ENCODE measurements at places on chromosomes 11 and 22.

DNA sequence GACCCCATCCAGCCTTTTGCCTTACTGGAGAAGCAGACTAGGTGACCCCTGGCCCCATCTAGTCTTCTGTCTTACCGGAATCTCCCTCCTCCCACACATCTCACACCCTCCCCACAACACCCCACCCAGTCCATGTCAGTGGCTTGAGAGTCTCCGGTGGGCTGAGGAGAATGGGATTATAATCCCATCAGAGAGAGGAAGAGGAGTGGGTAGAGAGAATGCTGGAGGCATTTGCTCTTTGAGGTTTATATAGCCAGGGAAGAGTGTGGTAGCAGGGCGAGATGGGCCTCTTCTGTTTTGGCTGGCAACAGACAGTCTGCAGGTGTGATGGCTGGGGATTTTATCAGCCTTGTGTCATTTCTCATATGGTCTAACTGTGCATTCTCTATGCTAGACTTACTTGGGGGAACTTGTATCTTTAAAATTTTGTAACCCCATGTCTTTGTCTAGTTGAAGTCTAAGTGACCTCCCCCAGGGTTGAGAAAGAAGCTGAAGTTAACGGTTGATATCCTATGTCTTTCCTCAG, 50.3 kb downstream of the GRAMD1B start:
- DNase-seq = no peak

DNA sequence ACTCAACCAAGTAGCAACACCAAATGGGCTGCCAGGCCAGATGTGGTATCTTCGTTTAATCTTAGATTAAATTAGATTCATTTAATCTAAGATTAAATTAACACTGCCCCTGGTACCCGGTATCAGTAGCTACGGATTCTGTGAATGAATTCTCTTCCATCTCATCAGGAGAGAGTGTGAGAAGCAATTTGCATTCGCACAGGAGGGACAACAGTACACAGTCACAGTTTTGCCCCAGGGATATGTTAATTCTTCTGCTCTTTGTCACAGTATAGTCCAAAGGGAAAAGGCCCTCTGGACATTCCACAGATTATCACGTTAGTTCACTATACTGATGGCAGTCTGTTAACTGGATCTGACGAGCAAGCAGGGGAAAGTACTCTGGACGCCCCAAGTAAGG, 22.9 kb downstream of the ASCL2 start:
- no peak for DNase-seq

DNA sequence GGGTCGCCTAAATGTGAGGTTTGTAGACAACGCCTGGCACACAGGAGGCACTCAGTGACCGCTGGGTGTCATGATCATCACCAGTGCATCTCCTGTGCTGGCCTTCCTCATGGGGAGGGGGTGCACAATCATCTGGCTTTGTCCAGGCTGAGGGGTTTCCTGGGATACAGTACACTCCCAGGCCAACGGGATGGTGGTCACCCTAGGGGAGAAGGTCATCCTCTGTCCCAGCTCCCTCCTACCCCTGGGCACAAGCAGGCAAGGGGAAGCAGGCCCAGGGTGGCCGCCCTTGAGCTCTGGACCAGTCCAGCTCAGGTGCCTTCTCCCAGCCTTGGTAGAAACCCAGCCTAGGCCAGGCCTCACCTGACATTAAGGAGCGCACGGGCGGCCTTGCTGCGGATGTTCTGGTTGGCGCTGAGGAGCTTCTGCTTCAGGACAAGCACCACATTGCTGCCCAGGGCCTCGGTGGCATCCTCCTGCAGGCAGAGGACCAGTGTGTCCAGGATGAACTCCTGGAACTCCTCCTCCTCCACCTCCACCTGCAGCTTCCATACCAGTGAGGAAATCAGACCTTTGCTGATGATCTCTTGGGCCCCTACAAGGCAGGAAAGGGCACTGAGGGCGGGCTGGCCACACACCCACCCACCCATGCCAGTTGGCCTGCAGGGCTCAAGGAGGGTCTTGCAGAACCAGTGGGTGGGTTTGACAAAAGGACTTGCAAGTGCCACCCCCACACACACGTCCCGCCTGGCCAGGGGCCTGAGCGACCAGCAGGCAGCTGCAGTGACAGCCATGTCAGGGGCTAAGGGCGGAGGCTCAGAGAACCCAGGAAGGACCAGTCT, 6.6 kb upstream of the GNAZ start:
- no peak for DNase-seq

GRCh38 chr22:43343262-43343669, at the start of gene SCUBE1:
TSS of gene SCUBE1 (minus strand) at chr22:43343372. CDS start at chr22:43343261, 111 bp downstream.
- peak; percentile 33 for DNase-seq

DNA sequence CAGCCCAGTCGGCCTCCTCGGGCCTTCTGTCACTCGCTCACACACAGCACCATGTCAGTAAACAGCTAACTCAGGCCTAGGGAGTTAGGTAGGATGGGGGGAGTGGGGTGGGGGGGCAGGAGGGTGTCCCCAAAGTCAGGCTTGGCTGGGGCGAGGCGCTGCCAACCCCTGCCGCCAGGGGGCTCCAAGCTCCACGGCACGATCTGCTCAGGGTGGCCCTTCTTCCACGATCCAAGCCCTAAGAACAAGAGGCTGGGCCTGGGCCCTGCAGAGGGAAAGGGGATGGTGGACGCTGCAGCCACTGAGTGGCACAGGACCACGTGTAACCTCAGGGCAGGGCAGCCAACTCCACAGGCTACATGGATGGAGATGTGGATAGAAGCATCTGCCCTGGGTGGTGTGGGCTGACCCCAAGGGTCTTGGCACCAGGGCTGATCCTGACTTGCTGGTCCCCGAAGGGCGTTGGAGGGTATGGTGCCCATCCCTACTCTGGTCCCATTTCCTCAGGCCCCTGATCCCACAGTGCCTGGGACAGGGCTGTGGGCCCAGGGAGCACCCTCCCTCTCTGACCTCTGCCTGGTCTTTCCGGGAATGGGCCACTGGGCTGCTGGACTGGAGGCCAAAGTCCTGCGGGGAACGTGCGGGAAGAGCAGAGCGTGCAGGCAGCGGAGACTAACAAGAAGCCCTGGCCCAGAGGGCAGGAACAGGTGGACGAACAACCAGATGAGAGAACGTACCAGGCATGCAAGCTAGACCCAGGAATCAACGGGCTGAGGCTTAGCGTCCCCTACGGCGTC, 29.1 kb upstream of the TXNRD2 start:
- peak; percentile 56 for DNase-seq

DNA sequence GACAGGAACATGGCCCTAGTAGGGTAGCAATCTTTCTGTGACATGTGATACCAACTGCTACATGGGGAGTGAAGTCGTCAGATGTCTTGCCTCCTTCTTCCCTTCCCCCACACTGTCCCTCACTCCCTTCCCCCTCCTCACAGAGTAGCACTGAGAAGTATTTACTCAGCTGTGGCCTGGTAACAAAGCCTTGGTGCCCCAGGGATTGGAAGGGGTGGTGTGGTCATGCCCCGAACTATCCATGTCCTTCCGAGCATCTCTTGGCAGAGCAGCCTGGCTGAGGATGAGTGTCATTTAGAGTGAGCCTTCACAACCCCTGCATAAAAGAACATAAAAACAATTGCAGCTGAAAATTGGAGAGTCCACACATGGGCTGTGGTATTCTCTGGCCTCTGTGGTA, 46.1 kb downstream of the ARFGAP2 start:
- DNase-seq = no peak

- DNase-seq = peak; percentile 68
Observed at GRCh38 chr11:117071344-117071787, 26.9 kb downstream of the SIK3 start.

- DNase-seq = peak; percentile 90
Observed at GRCh38 chr11:112226062-112226830, at the start of gene PTS. TSS of gene PTS (plus strand) at chr11:112226428. CDS start at chr11:112226444, 16 bp downstream.

DNA sequence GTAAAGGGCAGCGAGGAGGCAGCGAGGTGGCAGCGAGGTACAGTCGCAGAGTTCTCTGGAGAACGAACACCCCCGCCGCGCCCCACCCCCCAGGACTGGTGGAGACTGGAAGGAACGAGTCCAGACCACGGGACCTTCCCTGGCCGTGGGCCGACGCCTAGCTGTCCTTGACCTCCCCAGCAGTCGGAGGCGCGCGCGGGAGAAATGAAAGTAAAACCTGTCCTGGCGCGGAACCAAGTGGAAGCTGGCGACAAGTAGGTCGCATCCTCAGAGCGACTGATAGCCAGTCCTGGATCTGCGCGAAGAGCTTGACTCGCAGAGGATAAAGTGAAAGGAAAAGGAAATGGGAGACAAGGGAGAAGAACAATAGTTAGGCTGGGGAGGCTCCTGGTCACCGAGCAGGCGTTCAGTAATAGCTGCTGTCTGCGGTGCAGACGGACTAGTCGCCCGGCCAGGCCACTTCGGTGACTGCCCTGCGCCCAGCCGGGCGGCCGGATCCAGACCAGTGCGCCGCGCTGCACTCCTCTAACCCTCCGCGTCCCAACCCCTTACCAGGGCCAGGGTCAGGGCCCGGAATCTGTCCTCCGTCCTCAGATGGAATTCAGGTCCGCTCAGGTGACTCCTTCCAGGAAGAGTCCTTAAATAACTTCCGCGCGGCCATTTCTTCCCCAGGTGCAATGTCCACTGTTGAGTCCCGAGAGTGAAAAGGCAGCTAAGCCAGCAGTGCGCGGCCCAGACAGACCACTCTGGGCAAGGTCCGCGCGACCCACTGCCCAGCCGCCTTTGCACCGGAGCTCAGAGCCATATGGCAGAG, 1.9 kb upstream of the ADM start:
- DNase-seq = peak; percentile 83

- DNase-seq = peak; percentile 74
Observed at GRCh38 chr11:32090545-32091370, at the start of gene RCN1. TSS of gene RCN1 (plus strand) at chr11:32091074. CDS start at chr11:32091197, 123 bp downstream.

- DNase-seq = no peak
Observed at GRCh38 chr11:6833356-6833755, 12.1 kb upstream of the OR10A5 start.

- DNase-seq = no peak
Observed at GRCh38 chr11:30092518-30092917, 75.7 kb upstream of the KCNA4 start.

- peak; percentile 20 for DNase-seq
Observed at GRCh38 chr11:22711880-22712279, 45.5 kb downstream of the GAS2 start.

GRCh38 chr11:13450832-13451397, 12.1 kb downstream of the BTBD10 start:
- no peak for DNase-seq

GRCh38 chr11:8209208-8209807, 40.5 kb upstream of the RIC3 start:
- DNase-seq = no peak

DNA sequence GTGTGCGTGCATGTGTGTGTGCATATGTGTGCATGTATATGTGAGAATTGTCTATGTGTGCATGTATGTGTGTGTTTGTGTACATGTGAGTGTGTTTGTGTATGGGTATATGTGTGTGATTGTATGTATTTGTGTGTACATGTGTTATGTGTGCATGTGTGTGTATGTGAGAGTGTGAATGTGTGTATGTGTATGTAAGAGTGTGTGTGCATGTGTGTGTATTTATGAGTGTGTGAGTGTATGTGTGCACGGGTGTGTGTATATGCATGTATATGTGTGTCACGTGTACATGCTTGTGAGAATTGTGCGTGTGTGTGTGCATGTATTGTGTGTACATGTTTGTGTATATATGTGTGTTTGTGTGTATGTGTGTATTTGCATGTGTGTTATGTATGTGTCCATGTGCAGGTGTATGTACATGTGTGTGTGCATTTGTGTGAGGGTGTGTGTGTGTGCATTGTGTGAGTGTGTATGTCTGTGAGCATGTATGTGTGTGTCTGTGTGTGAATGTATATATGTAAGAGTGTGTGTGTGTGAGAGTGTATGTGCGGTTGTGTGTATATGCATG, 16.0 kb downstream of the MB start:
- DNase-seq = no peak

DNA sequence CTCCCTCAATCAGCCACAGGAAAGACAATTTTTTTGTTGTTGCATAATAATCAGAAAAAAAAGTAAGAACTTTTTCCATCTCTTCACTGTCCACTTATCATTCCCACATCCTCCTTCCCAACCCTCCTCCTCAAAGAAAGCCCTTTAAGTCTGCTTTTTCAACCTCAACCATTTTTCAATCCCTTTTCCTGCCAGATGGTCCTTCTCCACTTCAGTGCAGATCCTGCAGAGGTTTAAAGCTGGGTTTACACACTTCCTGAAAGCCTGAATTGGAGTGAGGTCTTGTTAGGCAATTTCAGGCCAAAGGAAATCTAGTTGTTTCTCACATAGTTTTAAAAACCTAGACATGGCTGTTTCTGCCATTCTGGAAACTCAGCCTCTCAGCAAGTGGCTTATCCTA, 78.3 kb downstream of the RPL27A start:
- DNase-seq = no peak

DNA sequence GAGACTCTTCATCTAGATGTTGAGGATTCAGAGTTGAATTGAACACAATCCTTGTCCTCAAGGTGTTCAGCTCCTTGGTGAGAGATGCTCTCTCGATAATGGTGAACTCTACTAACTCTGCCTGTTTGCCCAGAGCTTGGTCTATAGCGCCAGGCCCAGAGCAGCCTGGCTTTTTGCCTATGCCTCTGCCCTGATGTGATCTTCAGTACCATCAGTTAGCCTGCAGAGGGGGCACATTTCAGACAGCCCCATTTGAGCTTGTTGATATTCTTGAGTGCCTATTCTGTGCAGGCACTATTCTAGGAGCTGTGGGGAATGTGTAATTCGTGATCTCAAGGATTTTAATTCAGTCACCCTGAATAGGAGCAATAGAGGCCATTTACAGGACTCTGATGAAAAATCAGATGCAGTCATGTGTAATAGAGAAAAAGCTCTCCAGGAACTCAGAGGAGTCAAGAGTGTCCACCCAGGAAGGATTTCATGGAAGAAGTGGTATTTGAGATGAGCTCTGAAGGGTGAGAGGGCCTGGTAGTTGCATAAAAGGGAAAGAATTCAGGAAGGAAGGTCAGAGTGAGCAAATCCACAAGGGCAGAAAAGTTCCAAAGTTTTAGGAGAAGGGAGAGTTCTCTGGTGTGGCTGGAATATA, 19.3 kb downstream of the GTPBP1 start:
- DNase-seq = peak; percentile 47

DNA sequence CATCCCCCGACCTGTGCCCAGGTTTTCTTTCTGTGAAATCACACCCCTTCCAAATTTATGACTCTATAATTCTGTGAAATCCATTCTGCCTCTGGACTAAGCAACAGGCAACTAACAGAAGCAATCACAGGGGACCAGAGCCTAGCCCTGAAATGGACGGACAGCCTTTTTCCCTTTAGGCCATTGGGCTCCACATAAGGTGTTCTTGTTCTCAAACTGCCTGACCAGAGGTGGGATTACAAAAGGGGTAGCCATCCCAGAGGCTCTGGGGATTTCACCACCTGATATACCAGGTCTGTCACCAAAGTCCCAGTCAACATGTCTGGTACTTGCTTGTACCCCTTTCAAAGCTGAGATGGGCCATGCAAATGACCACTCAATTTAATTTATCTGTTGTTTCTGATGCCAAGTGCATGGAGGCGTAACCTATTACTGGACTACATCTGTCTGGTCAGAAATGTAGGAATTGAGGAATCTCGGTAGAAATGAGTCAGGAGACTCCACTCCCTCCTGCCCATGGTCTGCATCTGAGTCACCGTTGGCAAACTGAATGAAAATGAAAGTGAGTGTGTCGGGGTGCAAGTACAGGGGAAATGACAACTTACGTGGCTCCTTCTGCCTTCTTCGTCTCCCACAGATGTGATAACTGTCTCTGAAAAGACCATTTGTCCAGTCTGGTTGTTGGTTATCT, 10.2 kb downstream of the DKK3 start:
- peak; percentile 88 for DNase-seq
